ENCODE measurements at places on chromosomes 6 and 20.

DNA sequence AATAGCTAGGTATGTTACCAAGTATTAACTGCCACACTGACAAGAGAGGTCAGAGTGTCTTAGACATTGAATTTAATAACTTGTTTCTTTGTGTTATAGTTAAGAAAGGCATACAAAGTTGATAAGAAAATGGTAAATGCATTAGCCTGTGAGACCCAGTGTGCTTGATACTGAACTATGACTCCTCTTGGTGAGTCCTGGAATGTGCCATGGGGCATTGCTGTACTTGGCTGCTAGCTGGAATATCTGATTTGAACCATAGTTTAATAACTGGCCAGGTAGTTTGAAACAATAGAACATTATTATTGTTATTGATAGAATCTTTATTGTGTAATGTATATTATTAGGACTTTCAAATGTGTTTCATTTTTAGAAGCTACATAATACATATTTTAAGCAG, 70.0 kb downstream of the ZFAND3 start:
- no peak for DNase-seq

DNA sequence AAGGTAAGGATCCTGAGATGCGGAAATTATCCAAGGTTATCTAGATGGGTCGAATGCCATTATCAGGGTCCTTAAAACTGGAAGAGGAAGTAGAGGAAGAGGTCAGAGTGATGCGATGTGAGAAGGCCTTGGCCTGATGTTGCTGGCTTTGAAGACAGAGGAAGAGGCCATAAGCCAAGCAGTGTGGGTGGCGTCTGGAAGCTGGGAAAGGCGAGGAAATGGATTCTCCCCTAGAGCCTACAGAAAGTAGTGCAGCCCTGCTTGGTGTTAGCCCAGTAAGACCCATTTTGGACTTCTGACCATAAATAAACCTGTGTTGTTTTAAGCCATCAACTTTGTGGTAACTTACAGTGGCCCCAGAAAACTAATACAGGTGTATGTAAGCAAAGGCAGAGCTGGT, 2.0 kb downstream of the SRXN1 start:
- no peak for DNase-seq

GRCh38 chr6:148999929-149000468, 253.2 kb downstream of the UST start:
- peak; percentile 10 for DNase-seq

DNA sequence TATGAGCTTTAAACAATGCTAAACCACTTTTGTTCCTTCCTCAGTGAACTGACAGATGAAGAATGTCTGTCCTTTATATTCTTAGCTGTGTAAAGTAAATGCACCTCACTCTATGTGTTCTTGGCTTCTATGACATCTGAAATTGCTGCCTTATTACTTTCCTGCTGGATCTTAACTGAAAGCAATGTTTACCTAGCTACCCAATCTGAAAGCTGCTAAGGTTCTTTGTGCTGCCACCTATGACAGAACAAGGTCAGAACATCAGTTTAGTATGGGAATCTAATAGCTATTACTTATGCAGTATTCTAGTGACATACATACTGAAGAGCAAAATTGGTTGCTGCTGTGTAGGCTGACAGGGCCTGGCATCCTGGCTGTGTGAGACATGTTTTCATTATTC, 444.1 kb downstream of the KHDRBS2 start:
- no peak for DNase-seq

DNA sequence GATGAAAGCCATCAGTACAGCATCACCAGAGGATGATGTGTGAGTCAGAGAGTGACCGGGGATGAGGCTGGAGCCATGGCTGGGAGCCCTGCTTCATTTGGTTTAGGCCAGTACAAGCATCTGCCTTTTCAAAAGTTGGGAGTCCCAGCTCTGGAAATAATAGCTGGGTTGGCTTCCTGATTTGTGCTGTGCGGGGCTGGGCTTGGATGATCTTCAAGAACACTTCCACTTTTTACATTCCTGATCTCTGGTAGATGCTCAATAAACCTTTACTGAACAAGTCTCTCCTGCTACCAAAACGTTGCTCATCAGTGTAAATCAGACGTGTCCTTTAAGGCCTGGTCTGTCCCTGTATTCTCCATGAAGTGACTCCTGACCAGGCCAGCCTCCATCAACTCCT, 44.1 kb upstream of the ADGRF4 start:
- no peak for DNase-seq

- DNase-seq, result no peak
Observed at GRCh38 chr20:59176812-59177211, 13.2 kb downstream of the ZNF831 start.

DNA sequence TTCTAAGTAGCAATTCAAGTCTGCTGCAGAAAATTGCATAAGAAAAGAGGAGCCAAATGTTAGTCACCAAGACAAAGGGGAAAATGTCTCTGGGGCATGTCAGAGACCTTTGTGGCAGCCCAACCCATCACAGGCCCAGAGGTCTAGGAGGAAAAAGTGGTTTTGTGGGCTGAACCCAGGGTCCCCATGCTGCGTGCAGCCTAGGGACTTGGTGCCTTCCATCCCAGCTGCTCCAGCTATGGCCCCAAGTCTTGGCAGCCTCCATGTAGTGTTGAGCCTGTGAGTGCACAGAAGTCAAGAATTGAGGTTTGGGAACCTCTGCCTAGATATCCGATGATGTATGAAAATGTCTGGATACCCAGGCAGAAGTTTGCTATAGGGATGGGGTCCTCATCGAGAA, 181.1 kb downstream of the ASCC3 start:
- no peak for DNase-seq

DNA sequence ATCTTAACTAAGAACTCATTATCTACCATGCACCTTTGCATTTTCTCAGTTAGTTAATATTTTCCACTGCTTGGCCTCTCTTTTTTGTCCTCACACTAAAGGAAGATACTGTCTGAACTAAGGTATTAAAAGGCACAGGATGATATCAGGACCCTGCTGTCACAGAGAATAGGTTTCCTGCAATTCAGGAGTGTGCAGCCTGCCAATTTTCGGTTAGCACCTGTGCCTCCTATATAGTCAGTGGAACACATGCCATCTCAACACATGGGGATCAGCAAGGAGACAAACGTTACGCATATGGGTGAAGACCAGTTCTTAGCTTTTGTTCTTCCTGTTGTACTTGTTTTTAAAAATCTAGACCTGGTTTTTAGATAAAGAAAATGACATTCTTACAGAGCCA, 71.0 kb downstream of the FUT9 start:
- peak; percentile 75 for DNase-seq

DNA sequence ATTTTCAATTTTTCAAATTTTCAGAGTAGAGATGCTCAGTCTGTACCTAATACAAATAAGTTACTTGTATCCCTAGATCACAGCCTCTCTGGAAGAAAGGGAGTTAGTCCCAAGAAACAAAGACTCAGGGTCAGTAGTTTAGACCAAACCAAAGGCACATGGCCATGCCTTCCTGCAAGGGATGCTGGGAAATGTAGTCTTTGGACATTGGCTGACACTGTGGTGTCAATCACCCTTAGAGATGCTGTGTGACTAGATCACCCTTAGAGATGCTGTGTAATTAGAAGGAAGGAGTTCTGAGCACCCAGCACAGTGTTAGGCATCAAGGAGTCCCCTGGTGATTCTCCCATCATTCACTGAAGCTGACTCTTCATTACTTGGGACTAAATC, 202.1 kb downstream of the NFATC2 start:
- DNase-seq, result no peak

DNA sequence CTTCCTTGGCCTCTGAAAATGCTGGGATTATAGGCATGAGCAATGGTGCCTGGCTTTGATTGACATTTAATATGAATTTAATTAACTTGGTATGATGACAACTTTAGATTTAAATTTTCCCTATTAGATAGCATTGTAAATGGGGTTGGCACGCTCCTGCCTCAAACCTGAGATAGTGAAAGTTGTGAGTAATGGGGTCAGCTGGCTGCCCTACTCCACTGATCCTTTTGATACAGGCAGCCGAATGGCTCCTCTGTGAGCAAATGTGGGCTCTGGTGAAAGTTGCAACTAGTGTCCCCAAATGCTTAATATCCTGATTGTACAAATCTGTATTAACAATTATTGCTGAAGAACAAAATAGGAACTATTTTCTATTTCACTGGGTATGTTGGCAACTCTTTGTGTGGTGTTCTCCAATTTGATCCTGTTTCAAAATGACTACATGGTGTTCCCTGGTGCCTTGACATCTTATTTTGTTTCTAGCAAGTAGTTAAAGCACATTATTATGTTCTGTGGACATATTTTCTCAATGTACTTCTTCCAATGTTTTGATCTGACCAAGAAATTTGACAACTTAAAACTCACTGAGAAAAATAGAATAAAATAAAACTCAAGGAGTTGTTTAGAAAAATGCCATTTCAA, 97.4 kb downstream of the COL12A1 start:
- no peak for DNase-seq

- no peak for DNase-seq
Observed at GRCh38 chr6:29726571-29727194, 3.4 kb downstream of the HLA-F start.

- DNase-seq, result no peak
Observed at GRCh38 chr20:1334761-1335160, 5.8 kb upstream of the SDCBP2 start.
